T-helper 2 cell treated with Interferon-gamma antibody and Interleukin-4, amounts not matched to agents 5 μg/mL and 100 μg/mL, for 36 hours (primary cell): ENCODE measurements at places on chromosomes 6 and 20.

GRCh38 chr6:136983687-136984086 lies 61.1 kb downstream of the IL20RA start:
- DNase-seq = no peak

- DNase-seq = no peak
Observed at GRCh38 chr6:113709936-113710509, 147.1 kb upstream of the MARCKS start.

DNA sequence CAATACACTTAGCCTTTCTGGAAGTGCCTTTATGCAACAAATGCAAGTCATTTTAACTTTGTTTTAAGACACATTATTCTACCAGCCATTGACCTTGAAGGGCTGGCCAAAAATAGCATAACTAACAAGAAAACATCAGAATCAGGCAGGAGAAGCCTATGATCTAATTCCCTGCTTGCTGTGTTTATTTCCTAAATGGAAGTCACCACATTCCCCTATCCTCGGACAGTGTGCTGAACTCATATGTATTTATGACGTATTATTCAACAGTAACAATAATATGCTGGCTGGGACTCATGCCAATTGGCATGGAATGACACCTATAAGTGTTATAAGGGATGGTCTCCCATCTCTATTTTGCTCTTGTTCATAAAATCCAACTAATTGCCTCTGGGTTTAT lies 140.7 kb downstream of the MAP3K7 start:
- no peak for DNase-seq

DNA sequence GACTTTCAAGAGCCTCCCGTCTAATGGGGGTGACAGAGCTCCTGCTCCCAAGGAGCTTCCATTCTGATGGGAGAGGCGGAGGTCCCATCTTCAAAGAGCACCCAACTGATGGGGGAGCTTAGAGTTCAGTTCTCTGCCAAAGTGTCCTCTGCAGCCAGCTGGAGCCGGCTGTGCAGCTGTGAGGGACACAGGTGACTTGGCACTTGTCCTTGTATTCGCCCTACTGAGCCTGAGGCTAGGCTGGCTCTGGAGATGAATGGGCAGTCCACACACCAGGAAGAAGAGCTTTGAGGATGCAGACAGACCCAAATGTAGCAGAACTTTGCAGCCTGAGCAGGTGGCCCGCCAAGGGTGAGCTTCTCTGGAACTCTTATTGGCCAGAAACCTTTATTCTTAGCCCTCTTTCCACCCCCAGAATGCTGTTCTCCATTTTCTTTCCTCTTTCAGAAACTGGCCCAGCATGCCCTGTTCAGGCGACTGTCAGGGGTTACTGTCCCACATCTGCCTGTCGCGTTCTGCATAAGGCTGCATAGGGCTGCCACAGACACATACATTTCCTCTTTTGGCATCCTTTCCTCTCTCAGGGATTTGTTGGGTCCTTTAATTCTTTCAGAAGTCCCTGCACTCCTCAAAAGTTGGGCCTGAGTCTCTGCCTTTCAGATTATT lies 108.7 kb upstream of the LRFN2 start:
- no peak for DNase-seq

GRCh38 chr6:119978274-119978889 lies 628.8 kb upstream of the MAN1A1 start:
- no peak for DNase-seq
